Activated CD8-positive, alpha-beta memory T cell treated with anti-CD3 and anti-CD28 coated beads for 24 hours (primary cell): ENCODE measurements at places on chromosomes 1 and 21.

- no peak for DNase-seq
Observed at GRCh38 chr1:32703479-32704291, 1.1 kb upstream of the SYNC start.

GRCh38 chr1:983798-984475 lies 2.0 kb upstream of the PERM1 start:
- peak; percentile 88 for DNase-seq

DNA sequence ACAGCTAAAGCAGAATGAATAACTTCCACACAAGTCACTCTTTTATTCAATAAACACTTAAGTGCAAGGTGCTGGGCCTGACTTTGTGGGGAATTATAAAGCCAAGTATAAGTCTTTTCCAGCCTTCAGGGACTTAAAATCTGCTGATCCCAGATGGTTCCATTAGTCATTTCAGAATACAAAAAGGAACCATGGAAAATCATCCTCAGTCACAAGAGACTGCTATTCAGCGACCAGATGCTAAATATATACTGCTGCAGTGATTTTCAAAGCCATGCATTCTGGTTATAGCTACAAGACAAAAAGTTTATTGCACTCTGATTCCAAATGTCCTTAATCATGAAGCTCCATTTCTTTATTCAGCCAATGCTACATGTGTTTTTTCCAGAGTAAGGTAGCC lies 25.7 kb downstream of the GLMN start:
- DNase-seq, result no peak

DNA sequence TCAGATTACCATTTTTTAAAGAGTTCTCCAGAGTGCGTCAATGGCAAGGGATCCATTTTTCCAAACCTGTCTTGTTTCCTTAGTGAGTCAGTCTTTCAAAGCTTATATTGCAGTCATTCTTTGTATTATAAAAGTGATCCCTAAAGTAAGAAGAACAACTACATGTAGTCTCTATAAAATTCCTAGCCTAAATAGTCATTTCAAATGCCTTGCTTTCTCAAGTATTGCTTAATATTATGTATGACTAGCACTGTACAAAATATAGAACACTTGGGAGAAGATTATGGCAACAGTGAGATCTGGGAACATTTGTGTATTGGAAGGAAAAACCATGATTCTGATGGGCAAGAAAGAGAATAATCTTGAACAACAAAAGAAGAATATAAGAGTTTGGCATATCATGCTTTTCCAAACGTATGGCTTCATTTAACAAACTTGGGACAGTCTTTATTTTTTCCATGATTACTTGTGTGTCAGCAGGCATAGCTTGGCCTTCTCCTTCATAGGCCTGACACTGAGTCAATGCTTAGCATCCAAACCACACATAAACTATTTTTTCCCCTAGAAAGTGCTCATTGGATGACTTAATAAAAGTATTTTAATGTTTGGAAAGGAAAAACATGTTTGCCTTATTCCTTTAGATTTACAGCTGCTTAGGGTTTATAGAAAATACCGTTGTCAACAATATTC lies 547.4 kb downstream of the LTN1 start:
- no peak for DNase-seq

- DNase-seq, result no peak
Observed at GRCh38 chr1:236990052-236990445, 14.2 kb downstream of the MT1HL1 start.

DNA sequence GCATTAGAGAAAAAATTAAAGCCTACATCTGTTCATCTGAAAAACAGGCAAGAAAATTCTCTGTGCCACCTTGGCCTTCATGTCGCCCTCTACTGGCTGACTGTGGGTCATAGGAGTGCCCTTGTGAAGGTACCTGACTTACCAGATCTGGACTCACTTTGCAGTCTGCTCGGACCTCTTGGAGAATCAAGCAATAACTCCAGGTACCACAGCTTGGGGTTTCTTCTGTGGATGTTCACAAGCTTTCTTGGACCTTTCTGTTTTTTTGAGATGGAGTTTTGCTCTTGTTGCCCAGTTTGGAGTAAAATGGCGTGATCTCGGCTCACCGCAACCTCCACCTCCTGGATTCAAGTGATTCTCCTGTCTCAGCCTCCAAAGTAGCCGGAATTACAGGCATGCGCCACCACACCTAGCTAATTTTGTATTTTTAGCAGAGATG lies 2.4 kb upstream of the PRAMEF18 start:
- peak; percentile 59 for DNase-seq

DNA sequence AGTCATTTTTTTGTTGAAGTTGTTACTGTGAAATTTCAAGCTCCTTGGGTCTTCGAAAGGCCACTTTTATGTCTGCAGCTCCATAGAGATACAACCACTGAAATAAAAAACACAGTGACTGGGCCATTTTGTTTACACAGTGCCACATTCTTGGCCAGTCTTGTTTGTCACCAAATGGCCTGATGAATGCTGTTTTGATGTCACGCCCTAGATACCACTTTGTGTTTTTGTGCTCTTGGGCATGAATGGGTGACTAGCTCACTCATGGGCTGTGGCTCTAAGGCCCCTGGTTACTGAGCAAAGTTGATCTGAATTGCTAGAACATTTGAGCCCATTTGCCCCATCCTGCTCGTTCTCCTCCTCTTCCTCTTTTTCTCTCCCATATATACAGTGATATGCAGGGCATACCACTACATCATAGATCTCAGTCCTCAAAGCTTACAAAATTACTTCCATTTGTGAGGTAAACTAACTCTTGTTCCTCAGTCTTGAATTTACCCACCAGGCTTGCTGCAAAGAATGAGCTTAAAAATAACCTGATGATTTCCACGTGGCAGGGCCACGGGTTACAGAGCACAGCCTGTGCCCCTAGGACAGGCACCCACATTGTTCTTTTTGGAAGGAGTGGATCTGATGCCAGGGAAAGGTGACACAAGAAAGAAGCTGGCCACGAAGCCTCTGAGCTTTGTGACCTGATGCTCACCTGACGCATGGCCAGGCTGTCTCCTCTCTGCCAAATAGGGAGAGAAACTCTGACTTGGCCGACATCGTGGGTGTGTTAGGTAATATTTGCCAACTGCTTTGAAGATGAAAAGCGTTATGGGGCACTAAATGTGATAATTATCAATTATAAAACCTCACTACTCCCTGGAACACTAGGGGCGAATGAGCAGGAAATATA lies 92.4 kb downstream of the RUNX1 start:
- DNase-seq, result no peak

- no peak for DNase-seq
Observed at GRCh38 chr1:20367116-20367585, 76.5 kb downstream of the VWA5B1 start.

DNA sequence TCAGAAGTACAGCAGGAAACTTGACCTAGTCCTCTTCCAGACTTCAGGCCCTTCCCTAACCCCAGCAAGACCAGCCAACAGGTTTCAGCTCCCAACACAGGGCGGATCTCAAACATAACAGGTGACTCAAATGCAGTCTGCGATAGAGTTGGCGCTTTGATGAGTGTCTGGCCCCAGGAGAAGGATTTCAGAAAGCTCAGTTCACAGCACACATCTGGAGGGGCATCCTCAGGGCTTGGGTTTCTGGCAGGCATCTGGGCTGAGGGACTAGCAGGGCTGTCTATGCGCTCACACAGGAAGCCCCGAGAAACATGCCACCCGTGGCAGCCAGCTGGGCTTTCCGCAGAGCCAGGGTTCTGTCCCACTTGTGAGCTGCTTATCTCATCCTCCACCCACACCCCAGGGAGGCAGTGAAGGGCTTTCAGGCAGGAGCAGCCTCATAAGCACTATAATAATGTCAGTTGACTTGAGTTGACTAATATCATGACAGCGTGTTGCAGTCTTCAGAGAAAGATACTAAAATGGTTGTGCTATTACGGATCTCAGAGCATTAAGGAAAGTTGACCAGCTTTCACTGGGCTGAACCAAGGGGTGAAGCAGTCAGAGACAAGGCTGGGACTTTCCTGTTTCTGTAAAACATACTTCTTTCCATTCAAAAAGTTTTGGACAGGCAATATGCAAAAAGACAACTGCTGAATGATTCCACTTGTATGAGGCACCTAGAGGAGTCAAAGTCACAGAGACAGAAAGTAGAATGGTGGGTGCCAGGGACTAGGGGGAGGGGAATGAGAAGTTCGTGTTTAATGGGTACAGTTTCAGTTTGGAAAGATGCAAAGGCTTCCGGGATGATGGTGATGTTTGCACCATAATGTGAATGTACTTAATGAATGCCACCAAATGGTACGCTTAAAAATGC lies 233.0 kb upstream of the IRF2BP2 start:
- DNase-seq, result peak; percentile 89

GRCh38 chr1:22861764-22862440 lies 110.8 kb downstream of the LACTBL1 start:
- DNase-seq, result no peak

GRCh38 chr1:219215477-219215876 lies 41.8 kb downstream of the LYPLAL1 start:
- DNase-seq, result no peak

DNA sequence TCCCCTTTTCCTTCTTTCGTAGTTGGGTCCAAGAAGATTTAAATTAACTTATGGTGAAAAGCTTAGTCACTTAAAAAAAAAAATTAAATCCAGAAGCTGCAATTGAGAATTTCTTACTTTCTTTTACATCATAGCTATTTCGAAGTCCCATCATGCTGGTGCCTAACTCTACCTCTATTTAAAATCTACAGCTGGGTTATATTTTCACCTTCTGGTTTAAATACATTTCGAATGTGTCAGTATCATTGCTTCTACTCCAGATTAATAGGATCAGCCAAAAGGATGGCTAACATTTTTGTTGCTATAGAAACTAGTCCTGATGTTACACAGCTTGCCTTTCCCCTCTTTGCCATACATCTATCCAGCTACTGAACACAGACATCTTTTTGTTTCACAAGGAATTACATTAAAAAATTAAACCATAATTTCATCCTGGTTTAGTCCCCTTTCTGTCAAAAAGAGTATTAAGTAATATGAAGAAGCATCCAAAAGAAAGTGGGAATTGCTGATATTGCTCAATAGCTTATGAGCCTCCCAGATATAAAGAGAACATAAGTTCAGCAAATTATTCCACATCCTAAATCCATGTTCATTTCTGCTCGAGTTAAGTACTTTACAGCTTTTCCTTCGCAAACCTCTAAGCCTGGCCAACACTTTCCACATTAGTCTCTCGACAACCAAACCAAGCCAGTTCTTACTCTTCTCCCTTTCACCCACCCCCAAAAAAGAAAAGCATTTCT lies 396.7 kb upstream of the DAB1 start:
- DNase-seq, result no peak

GRCh38 chr21:45974073-45975019 lies 7.2 kb upstream of the COL6A1 start:
- no peak for DNase-seq

GRCh38 chr1:150017206-150017750 lies 6.8 kb upstream of the OTUD7B start:
- DNase-seq, result no peak
